ENCODE measurements at places on chromosomes 11 and 22.

GRCh38 chr11:105144887-105145286, 5.3 kb upstream of the CARD18 start:
- no peak for DNase-seq

DNA sequence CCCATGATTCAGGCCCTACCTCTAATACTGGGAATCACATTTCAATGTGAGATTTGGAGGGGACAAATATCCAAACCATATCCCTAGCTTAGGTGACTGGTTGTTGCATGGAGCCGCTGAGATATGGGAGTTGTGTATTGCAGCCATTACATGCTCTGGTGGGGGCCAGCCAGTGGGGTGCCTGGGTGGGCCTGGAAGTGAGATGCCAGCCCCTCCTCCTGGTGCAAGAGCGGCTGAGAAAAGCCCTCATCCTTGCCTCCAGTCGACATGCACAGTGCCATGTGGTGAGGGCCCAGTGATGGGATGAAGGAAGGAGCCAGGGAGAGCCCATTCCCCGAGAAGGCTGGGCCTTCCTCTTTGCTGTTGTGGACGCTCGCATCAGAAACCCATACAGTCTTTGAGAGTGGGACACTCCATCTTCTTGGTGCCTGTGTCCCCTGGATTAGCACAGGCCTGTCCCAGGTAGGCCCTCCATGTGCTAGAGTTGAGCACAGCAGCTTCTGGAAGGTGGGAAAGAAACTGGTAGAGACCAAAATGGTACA, 1043.0 kb downstream of the TBC1D22A start:
- DNase-seq = no peak

- DNase-seq = no peak
These were observed 73.2 kb downstream of the C22orf31 start for GRCh38 chr22:28988457-28988856.

GRCh38 chr22:28006271-28006670, 87.2 kb upstream of the PITPNB start:
- DNase-seq = no peak

DNA sequence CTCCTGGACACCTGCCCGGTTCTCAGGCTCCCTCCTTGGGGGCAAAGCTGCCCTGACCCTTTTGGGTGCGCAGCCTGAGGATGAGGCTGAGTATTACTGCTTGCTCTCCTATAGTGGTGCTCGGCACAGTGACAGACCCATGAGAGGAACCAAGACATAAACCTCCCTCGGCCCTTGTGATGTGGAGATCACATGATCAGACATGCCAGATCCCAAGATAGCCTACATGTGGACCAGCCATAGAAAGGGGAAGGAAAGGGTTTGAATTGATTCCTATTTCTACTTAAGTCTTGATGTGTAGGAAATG, 125.3 kb downstream of the VPREB1 start:
- no peak for DNase-seq

DNA sequence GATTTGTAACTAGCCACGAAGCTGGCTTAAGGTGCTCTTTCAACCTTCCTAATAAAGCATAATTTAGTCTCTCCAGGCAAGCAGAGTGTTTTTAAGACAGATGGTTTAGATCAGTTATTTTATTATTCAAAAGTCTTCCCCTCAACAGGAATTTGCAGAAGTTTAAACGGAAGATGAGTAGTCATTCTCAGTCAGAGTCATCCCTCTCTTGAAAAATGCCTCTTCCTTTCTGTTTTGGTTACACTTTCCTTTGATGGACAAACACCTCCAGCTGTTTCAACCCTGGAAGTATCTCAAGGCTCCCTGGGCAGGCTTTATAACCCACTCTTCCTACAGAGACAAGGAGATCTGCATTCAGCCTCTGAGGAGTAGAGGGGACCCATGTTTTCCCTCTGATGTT, 60.3 kb upstream of the POU2AF2 start:
- no peak for DNase-seq

- DNase-seq = no peak
These were observed 22.8 kb downstream of the PIM3 start for GRCh38 chr22:49983148-49984042.

- DNase-seq = no peak
These were observed 24.7 kb upstream of the SLC22A12 start for GRCh38 chr11:64566042-64566914.

GRCh38 chr11:127247261-127247851, 246.8 kb upstream of the KIRREL3 start:
- DNase-seq = no peak

- no peak for DNase-seq
These were observed 135.1 kb downstream of the BCR start for GRCh38 chr22:23315341-23315917.

DNA sequence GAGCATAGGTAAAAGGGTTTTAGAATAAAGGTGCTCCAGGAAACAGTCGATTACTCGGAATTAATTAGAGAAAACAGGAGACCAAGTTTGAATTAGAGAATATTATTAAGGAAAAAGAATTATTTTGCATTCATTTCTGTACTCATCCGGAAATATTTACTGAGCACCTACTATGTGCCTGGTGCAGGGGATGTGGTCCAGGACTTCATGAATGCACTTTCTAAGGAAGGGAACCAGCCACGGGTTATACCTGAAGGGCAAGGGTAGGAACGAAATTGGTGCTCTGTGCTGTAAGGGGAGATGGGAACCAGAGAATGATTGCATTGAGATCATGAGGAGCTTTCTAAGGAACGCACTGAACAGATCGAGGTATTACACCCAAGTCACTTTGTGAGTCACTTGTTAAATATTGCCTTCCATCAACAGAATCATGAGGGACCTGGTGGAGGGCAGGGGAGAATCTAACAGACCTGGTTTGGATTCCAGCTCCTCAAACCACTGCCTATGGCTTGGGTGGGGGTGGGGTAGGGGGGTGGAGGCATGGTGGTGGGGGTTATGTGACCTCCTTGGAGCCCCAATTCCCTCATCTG, 40.9 kb downstream of the C11orf96 start:
- DNase-seq = no peak

- DNase-seq = no peak
These were observed 74.2 kb downstream of the ALX4 start for GRCh38 chr11:44235765-44236201.

Data from stimulated activated CD8-positive, alpha-beta memory T cell treated with anti-CD3 and anti-CD28 coated beads, Interleukin-4, amount 100 ng/mL, for 1 hour (primary cell).